ENCODE measurements at places on chromosomes 4 and X. TPM values are rescaled to one million over a fixed set of nuclear protein-coding genes. Genes with fewer than 3 reads are reported as not detected.

The NUP62CL gene
- 1.7 TPM for total RNA-seq

The VSIG4 gene
- not detected for total RNA-seq

The ANAPC10 gene
- total RNA-seq, result 27.7 TPM

The SH3BP2 gene
- total RNA-seq, result 63.3 TPM

The PGAM4 gene
- total RNA-seq, result 0.55 TPM

GRCh38 chrX:131901546-131901945 lies 121.6 kb upstream of the STK26 start:
- DNase-seq, result no peak

GRCh38 chr4:146121757-146122156 lies 53.8 kb upstream of the LSM6 start:
- no peak for DNase-seq

- peak; percentile 82 for DNase-seq
These were observed 85.5 kb downstream of the STARD8 start for GRCh38 chrX:68732906-68733493.

GRCh38 chrX:53288189-53288588 lies 6.8 kb upstream of the IQSEC2 start:
- DNase-seq, result peak; percentile 30

DNA sequence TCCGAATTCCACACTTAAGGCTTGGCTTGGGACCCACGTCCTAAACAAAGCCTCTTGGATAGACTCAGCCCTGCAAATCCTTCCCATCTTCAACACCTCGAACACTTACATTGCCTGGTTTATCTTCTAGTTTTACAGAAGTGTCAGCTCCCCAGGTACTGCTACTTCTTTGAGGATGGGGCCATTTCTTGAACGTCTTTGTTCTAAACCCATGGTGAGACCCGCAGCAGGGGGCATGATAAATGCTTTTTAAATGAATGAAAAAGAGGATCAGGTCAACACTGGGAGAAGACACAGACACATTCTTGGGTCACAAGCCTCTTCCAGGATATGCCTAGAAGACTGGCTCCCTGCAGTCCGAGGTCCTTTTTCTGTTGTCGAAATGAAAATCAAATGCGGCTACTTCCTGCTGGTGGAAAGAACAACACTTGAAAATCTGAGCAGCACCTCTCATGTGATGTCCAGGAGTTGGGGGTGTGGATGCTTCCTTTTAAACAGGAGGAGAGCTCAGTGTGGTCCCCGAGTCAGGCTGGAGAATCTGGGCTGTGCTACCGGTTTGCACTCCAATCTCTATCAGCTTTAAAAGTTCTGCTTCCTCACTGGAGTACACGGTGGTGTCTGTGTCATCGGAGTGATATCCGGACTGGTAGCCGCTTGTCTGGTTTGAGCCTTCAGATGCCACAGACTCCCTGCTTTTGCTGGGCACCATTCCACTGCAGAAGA lies 45.8 kb downstream of the KDR start:
- DNase-seq, result no peak

- no peak for DNase-seq
These were observed 39.1 kb downstream of the PSAPL1 start for GRCh38 chr4:7395645-7396044.

GRCh38 chr4:84799318-84799717 lies 167.2 kb downstream of the WDFY3 start:
- no peak for DNase-seq

DNA sequence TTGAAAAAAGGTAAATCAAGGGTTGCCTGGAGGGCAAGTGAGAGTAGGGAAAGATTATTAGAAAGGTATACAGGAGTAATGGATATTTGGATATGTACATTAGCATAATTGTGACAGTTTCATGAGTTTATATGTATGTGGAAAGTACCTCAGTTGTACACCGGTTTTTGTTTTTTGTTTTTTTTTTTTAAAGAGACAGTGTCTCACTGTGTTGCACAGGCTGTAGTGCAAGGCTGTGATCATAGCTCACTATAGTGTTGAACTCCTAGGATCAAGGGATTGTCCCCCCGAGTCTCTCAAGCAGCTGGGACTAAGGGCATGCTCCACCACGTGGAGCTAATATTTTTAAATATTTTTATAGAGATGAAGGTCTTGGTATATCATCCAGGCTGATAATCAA lies 15.3 kb upstream of the HPGD start:
- no peak for DNase-seq

GRCh38 chr4:6727943-6728250 lies 11.9 kb downstream of the BLOC1S4 start:
- DNase-seq, result no peak

GRCh38 chr4:167117273-167117672 lies 117.0 kb downstream of the SPOCK3 start:
- DNase-seq, result peak; percentile 4

- no peak for DNase-seq
These were observed 7.8 kb downstream of the QDPR start for GRCh38 chr4:17504081-17504480.

GRCh38 chr4:100086766-100087431 lies 103.4 kb downstream of the DDIT4L start:
- no peak for DNase-seq

DNA sequence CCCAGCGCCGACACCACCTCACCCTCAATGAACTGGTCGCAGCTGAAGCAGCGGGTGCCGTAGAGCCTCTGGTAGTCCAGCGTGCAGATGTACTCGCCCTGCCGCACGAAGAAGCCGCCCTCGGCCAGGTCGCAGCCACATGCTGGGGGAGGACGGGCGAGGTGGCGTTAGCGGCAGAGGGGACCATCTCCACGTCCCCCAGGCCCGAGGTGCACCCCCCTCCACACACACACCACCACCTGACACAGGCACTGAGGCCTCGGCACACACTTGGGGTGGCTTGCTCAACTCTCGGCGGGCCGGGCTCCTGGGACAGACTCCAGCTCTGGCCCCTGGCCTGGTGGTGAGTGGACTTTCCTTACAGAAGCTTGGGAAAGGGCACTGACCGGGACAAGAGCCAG lies 61.5 kb downstream of the ABLIM2 start:
- DNase-seq, result no peak
